CD4-positive, alpha-beta T cell treated with Interleukin-15 for 4 hours (primary cell): ENCODE measurements at places on chromosomes 2 and 18.

DNA sequence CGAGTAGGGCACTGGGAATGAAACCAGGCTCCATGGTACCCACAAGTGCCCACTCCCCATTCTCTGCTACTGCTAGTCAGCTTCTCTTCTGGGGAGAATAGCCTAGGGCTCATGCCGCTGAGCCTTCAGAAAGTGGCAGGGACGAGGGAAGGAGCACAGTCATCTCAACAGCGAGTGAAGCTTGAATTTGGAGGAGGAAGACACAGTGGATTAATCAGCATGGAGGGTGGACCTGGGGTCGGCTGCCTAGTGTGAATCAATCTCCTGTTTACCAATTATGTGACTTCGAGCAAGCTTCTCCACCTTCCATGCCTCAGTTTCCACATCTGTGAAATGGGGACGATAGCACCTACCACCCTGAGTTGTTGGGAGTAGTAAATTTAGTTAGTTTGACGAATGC lies 157.0 kb downstream of the SEPTIN10 start:
- no peak for DNase-seq

GRCh38 chr18:7958897-7959146 lies 391.7 kb downstream of the PTPRM start:
- no peak for DNase-seq

- DNase-seq, result no peak
Observed at GRCh38 chr18:49999128-49999527, 185.8 kb upstream of the ACAA2 start.

GRCh38 chr18:58113337-58113736 lies 69.3 kb downstream of the NEDD4L start:
- DNase-seq, result no peak

DNA sequence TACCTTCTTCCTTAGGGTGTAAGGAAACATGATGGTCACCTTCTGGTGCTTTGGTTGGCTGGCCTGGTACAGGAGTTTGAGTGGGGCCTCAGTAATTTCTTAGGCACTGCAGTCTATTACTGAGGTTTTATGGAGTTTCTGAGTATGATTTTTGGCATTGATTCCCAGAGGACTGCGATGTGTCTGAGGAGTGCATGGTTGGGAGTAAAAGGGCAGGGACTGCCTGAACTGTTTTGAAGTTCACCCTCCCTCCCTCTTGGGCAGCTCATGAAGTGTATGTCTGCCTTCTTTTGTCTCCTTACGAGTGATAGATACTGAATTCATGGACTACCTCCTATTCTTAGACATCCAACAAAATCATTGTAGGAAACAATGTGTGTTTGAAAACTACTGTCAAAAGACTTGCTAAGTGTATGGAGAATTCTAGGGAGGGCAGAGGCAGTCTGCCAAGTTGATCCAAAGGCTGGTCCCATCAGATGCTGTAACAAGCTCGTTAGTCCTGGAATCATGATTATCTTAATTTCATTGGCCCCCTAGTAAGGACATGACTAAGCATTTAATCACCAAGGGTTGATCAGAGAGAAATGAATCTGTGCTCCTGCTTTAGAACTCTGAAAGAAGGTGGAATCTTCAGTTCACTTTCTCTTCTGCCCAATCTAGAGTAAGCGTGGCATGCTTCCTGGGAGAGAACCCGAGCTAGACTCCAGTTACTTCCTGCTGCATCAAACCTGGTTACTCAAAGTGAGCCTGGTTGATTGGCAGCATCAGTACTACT lies 26.5 kb downstream of the LYPD6B start:
- DNase-seq, result no peak

GRCh38 chr2:201901786-201902185 lies 95.4 kb downstream of the CDK15 start:
- DNase-seq, result no peak

DNA sequence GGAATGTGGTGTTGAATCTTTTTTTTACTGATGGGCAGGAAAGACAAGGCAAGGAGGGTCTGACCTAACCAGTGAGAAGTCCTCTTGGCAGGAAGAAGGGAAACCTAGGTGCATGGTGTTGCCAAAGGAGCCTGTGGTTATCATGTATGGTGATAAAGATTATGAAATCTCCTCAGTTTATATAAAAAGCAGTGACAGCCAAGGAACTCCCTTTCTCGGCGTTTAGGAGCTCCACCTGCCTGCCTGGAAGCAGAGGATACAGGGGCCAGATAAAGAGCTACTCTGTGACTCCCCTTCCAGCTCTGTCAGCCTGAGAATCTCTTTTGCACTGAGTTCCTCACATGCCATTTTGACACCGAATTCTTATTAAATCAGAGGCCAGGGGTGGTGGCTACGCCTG lies 26.1 kb downstream of the COLEC12 start:
- DNase-seq, result no peak

- DNase-seq, result no peak
Observed at GRCh38 chr2:85312404-85312803, 15.4 kb downstream of the TGOLN2 start.

- peak; percentile 78 for DNase-seq
Observed at GRCh38 chr2:61426267-61426897, 44.5 kb downstream of the USP34 start.

DNA sequence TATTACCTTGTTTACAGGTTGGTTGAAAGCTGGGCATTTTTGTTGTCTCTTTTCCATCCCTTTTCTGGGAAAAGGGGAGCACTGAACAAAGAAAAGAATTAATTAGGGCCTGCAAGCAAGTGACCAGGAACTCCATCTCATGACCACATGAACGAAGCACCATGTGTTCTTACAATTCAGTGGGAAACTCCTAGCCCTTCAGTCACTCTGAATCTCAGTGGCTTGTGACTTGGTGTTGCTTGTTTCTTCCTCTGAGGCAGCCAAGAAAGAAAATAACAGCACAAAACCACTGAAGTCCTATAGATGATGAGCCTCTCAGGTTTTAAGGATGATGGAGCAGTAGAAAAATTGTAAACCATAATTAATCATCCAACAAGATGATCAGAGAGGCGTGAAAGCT lies 129.1 kb upstream of the CAB39 start:
- DNase-seq, result no peak

GRCh38 chr2:17303521-17303920 lies 214.7 kb downstream of the RAD51AP2 start:
- DNase-seq, result no peak

GRCh38 chr2:195117011-195117410 lies 540.0 kb upstream of the SLC39A10 start:
- DNase-seq, result no peak

DNA sequence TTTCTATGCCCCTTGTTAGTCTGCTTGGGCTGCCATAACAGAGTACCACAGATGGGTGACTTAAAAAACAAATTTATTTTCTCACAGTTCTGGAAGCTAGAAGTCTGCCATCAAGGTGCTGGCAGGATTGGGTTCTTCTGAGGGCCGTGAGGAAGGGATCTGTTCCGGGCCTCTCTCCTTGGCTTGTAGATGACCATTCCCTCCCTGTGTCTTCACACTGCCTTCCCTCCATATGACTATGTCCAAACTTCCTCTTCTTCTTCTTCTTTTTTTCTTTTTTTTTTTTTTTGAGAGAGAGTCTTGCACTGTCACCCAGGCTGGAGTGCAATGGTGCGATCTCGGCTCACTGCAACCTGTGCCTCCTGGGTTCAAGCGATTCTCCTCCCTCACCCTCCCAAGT lies 13.1 kb upstream of the CCNYL1 start:
- DNase-seq, result no peak

DNA sequence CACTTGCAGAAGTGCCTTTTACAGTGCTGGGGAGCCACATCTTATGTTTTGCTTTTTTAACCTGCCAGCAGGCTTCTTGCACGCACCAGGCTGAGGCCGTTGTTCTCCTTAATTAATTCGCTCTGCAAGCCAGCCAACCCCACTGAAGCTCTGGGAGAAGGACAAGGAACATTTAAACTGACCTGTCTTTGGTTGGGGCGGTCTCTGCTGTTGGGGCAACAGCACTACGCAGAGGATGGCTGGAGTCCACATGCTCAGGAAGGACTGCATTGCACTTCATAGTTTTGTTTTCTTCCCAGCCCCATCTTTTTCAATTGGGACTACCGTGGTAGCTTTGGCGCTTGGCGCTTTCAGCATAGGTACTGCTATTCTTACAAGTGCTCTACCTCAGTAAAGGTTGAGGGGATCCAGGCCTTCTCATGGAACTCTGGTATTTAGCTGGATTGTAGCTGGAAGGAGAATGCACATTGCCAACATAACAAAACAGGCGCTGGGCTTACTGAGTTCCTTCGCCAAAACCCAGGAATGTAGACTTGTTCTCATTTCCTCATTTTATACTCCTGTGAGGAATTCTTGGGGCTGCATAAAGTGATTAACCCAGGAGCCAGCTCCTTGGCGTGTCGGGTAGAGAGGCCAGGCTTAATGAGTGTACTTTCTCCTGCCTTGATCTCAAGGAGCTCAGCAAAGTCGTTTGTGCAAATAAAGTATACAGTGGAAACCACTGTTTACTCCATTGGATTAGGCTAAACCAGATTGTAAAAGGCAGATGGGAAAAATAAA lies 146.2 kb downstream of the PRKCE start:
- DNase-seq, result no peak

DNA sequence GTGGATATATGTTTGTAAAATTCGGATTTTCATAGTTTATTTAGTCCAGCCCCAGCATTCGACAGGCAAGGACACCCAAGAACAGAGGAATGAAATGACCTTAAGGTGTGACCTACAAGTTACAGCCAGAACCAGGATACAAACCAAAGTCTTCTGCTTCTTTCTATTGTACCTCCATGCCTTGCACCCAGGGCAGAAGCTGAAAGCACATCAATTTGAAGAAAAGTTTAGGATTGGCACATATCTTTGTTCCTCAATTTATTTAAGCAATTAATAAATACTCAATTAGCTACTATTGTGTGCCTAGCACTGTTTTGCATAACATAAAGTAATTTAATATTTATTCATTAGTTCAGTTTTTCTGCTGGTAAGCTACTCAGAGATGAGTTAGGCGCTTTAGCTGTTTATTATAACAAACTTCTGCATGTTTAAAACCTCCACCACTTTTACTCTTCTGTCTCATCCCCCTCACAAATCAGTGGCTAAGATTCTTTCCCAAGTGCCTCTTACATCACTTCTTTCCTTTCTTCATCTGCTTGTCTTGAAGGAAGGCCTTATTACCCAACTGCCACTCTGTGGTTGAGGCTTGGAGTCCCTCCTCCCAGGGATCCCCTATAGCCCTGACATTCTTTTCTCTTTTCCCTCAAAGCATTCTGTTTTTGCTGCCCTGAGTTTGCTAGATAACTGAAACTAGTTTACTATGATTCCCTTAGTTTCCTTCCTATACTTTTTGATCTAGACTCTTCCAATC lies 37.1 kb upstream of the DARS1 start:
- no peak for DNase-seq

- no peak for DNase-seq
Observed at GRCh38 chr2:227164763-227165291, 403 bp downstream of the COL4A3 start.

DNA sequence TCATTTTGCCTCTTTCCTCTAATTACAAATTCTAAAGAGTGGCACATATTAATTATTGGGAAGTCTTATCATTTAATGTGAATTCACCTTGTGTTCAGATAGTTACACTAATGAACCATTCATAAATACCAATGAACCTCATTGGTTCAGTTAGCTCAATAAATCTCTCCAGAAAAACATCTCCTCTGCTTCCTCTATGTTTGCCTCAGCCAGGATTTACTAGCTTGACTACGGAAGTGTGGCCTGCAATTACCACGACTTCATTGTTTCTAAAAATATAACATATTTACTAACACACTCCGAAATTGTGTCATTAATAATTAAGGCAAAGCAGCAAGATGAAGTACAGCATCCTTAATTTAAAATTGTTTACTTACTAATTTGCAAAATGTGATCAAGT lies 103.3 kb downstream of the PLA2R1 start:
- no peak for DNase-seq

- DNase-seq, result no peak
Observed at GRCh38 chr2:151996243-151997003, 102.4 kb downstream of the CACNB4 start.

GRCh38 chr2:133415210-133415876 lies 152.9 kb downstream of the NCKAP5 start:
- no peak for DNase-seq

DNA sequence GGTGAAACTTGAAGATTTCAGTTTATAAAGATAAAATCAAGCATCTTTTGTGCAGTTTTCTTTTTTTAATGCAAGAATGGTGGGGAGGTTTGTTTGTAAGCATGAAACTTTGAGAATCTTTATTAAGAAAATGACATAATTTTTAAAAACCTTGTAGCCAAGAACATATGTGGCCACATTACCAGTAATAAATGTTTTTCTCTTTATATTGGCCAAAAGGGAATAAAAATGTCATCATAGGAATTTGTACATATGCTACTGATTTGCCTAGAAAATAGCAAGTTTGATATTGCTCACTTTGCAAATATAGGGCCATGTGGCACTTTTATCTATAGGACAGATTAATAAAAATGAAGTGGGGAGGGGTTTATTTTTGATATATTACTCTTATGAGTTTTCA lies 25.6 kb downstream of the METTL21A start:
- DNase-seq, result no peak

DNA sequence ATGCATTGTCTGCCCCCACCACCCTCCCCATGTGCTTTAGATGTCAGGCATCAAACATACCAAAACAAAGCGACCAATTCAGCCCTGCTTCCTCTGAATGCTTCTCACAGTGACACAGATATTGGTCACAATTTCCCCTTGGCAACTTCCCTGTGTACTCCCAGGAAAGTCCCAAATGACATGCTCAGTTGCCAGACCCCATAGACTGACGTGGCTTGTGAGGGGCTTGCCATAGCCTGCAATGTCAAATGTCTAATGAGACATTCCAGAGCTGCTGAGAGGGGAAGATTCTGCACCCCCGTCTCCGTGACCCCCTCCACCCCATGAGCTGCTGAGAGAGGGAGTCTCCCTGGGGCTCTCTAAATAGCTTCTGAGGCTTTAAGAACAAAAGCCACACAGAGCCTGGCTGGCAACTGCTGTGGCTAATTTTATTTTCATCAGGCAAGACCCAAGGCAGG lies 47.3 kb downstream of the RFTN2 start:
- no peak for DNase-seq

GRCh38 chr2:207883002-207883780 lies 113.5 kb upstream of the FZD5 start:
- no peak for DNase-seq

- no peak for DNase-seq
Observed at GRCh38 chr2:177602611-177603164, 210.1 kb downstream of the AGPS start.

DNA sequence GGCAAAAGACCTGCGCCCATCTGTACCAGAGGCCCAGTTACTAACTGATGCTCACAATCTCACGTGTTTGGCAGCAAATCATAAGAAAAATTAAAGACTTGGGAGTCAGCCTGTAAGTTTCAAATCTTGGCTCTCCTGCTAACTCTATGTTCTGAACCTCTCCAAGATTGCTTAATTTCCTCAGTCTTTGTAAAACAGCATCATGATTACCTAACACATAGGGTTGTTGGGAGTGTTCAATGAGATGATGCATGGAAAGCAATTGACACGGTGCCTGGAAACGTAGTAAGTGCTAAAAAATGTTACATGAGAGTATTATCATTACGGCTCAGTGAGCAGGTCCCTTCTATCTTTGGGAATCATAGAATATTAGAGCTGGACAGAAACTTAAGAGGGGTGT lies 497.6 kb upstream of the TCF4 start:
- no peak for DNase-seq

- DNase-seq, result no peak
Observed at GRCh38 chr2:15645720-15646385, 54.2 kb downstream of the DDX1 start.

GRCh38 chr2:192292478-192292877 lies 97.7 kb upstream of the TMEFF2 start:
- DNase-seq, result no peak
